ENCODE measurements at places on chromosomes 1 and 21. TPM values are rescaled to one million over a fixed set of nuclear protein-coding genes. Genes with fewer than 3 reads are reported as not detected.

LRIG2 gene
- total RNA-seq: 19.5 TPM

GOLT1A gene
- total RNA-seq: not detected

OR6N1 gene
- total RNA-seq: not detected

OR14K1 gene
- not detected for total RNA-seq

CLCA1 gene
- total RNA-seq: 0.15 TPM

PLA2G4A gene
- 20.3 TPM for total RNA-seq

SYNJ1 gene
- 7.1 TPM for total RNA-seq

GSTM1 gene
- 0.15 TPM for total RNA-seq

DYNLT4 gene
- not detected for total RNA-seq

ANGPTL1 gene
- 8.1 TPM for total RNA-seq

HES5 gene
- not detected for total RNA-seq

GCSAML gene
- not detected for total RNA-seq

PROK1 gene
- not detected for total RNA-seq

RNU1-4 gene
- total RNA-seq: under 0.01 TPM

FALEC gene
- total RNA-seq: not detected

NHLH2 gene
- total RNA-seq: not detected

ELAVL4 gene
- not detected for total RNA-seq

DDAH1 gene
- 31.4 TPM for total RNA-seq

CLCNKB gene
- total RNA-seq: under 0.01 TPM

GJA8 gene
- total RNA-seq: not detected

ADGRB2 gene
- 7.4 TPM for total RNA-seq

RGS13 gene
- total RNA-seq: not detected

TMEM54 gene
- total RNA-seq: 36.7 TPM

LRRC3 gene
- total RNA-seq: 0.66 TPM

CHODL gene
- 0.15 TPM for total RNA-seq

HSD3B2 gene
- not detected for total RNA-seq

FCRL4 gene
- total RNA-seq: not detected

GPR25 gene
- not detected for total RNA-seq

HAO2 gene
- not detected for total RNA-seq

HSD3B1 gene
- total RNA-seq: not detected

RAB42 gene
- 10.6 TPM for total RNA-seq

SH2D1B gene
- total RNA-seq: not detected

OR2T34 gene
- total RNA-seq: not detected

ERG gene
- total RNA-seq: 0.44 TPM

ADORA1 gene
- total RNA-seq: 2.0 TPM

BACE2 gene
- total RNA-seq: 33.3 TPM

POU3F1 gene
- total RNA-seq: 0.17 TPM

TNFAIP8L2 gene
- not detected for total RNA-seq

CAPN9 gene
- 0.15 TPM for total RNA-seq

CD244 gene
- total RNA-seq: not detected
